ENCODE measurements at places on chromosomes 1 and 21. TPM values are rescaled to one million over a fixed set of nuclear protein-coding genes. Genes with fewer than 3 reads are reported as not detected.

Gene GNAT2
- total RNA-seq: 0.17 TPM

Gene ITLN2
- total RNA-seq: not detected

Gene DMRTA2
- 0.15 TPM for total RNA-seq

Gene KANK4
- total RNA-seq: not detected

Gene CHODL
- total RNA-seq: 0.15 TPM

Gene TRABD2B
- total RNA-seq: not detected

Gene OLFML2B
- 7.1 TPM for total RNA-seq

Gene SMAP2
- total RNA-seq: 36.2 TPM

Gene GBP4
- 0.15 TPM for total RNA-seq

Gene MPL
- not detected for total RNA-seq

Gene RAB7B
- total RNA-seq: 12.4 TPM

Gene GUCA2B
- not detected for total RNA-seq

Gene FABP3
- total RNA-seq: 109 TPM

Gene ADAR
- total RNA-seq: 73.9 TPM

Gene TSPAN2
- not detected for total RNA-seq

Gene NFIA
- total RNA-seq: 7.6 TPM

Gene FCRL5
- not detected for total RNA-seq

Gene BRDT
- not detected for total RNA-seq

Gene LRRC3
- 0.66 TPM for total RNA-seq

Gene S100A7
- total RNA-seq: not detected

Gene GPA33
- not detected for total RNA-seq

Gene S100A7A
- total RNA-seq: not detected

Gene TNFSF18
- total RNA-seq: under 0.01 TPM

Gene EXOC8
- total RNA-seq: 15.3 TPM

Gene RAB42
- 10.6 TPM for total RNA-seq

Gene TMEM52
- total RNA-seq: 0.15 TPM

Gene PCBP3
- 1.9 TPM for total RNA-seq

Gene TSHB
- total RNA-seq: not detected

Gene SAMD13
- total RNA-seq: 1.2 TPM

Gene SLC44A3
- total RNA-seq: 3.1 TPM

Gene S100A16
- total RNA-seq: 277 TPM

Gene RGS16
- 0.66 TPM for total RNA-seq

Gene DMRTB1
- total RNA-seq: not detected

Gene DCDC2B
- not detected for total RNA-seq

Gene GPR25
- not detected for total RNA-seq

Gene MAEL
- not detected for total RNA-seq

Gene SNX27
- 38.5 TPM for total RNA-seq

Gene RPTN
- not detected for total RNA-seq

Gene EFNA3
- total RNA-seq: 1.3 TPM

Gene TSPAN1
- not detected for total RNA-seq

Gene MX2
- total RNA-seq: 1.8 TPM
